Activated naive CD4-positive, alpha-beta T cell treated with anti-CD3 and anti-CD28 coated beads, Interleukin-2, amount 50 U/mL, for 72 hours (primary cell): ENCODE measurements at places on chromosomes 2 and 18. TPM values are rescaled to one million over a fixed set of nuclear protein-coding genes. Genes with fewer than 3 reads are reported as not detected.

The NEU2 gene
- not detected for total RNA-seq

The VIT gene
- not detected for total RNA-seq

The PPP1R1C gene
- total RNA-seq = not detected

The KIF1A gene
- total RNA-seq = 6.6 TPM

The TCF23 gene
- total RNA-seq = not detected

The SPR gene
- total RNA-seq = 9.3 TPM

The ZNF2 gene
- 5.3 TPM for total RNA-seq
